Naive thymus-derived CD8-positive, alpha-beta T cell (primary cell): ENCODE measurements at places on chromosomes 7 and 10.

DNA sequence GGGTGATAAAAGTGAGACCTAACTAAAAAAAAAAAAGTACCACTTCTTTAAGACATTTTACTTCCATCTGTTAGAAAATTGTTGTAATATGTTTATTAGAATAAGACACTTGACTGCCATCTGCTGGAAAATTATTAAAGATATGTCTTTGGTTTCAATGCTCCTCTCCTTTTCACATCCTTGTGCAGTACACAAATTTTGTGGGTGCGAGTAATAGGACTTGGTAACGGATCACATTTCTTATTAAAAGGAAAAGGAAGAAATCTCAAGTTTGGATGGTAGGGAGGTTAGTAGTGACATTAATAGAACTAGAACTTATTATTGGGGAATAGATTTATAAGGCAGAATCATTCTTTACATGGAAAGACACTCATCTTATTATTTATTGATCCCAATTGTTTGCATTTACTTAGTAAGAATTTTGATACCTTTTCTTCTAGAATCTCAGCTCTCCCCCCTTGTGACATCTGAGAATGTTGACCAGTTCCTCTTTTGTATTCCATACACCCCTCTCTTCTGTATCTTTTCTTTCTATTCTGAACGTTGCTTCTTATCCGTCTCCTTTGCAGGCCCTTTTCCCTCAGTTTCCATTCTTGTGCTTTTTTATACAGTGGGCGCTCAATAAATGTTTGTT is 43.0 kb upstream of the RPA3 start:
- DNase-seq: no peak

DNA sequence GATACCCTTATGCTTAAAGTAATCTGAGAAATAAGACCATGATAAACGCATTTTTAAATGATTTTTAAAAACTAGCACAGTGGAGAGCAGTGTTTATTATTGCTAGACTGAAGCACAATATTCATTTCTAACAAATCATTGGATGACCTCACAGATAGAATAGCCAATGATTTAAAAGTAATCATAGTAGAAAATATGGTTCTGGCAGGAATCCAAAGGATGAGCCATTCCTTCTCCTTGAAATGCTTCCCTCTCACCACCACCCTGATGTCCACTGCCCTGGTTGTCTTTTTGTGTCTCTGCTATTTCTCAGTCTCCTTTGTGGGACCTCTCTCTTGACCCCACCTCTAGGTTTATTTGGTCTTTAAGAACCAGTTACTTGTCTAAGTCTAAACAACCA is 64.9 kb downstream of the PRKG1 start:
- DNase-seq: no peak

DNA sequence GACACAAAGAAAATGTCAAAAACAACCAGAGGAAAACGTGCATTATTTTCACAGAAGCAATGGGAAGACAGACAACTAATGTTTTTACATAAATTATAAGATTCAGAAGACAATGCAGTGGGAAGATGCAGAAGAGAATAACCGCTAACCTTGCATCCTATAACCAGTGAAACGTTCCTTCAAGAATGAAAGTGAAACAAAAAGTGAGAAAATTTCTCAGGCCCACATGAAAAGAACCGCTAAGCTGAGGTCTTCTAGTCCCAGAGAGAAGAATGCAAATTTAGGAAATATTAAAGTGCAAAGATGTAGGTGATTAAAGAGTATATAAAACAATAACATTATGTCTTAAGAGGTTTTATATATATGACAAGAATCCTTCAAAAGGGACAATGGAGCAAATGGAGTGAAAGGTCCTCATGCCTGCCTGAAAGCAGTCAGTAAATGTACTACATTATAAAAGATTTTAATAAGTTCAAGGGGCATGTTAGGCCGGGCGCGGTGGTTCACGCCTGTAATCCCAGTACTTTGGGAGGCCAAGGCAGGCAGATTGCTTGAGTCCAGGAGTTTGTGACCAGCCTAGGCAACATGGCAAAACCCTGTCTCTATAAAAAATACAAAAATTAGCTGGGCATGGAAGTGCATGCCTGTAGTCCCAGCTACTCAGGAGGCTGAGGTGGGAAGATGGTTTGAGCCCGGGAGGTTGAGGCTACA is 43.1 kb upstream of the DDC start:
- no peak for DNase-seq

DNA sequence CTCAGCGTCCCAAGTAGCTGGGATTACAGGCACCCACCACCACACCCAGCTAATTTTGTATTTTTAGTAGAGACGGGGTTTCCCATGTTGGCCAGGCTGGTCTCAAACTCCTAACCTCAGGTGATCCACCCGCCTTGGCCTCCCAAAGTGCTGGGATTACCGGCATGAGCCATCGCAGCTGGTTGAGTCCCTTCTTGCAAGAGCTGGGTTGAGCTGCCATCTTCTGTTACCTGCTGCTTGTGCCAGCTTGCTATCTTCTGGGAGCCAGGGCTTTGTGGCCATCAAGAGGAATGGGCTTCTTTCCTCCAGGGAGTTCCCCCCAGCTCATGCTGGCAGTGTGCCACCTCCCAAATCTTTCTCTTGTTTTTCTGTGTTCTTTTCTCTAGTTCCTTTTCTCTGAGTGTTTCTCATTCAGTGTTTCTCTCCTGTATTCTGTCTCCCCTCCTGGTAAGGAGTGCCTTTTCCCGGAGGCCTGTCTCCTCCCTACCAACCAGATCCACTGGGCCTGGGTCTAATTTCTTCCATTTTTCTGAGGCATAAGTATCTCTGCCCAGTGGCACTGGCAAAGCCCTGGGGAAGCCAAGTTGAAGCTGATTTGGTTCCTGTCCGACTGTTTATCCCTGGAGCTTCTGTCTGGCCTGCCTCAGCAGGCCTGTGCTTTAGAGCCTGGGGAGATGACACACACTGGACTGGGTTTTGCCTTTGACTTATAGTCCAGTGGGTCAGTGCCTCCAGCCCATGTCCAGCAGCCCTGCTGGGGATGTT is 3.7 kb downstream of the DBNL start:
- no peak for DNase-seq
